ENCODE measurements at places on chromosomes 12 and 14.
A peak's percentile ranks its signal among the peaks of the same experiment; 100 is the strongest.

GRCh38 chr12:112179916-112180315, 54.6 kb downstream of the TRAFD1 start:
- DNase-seq: no peak

DNA sequence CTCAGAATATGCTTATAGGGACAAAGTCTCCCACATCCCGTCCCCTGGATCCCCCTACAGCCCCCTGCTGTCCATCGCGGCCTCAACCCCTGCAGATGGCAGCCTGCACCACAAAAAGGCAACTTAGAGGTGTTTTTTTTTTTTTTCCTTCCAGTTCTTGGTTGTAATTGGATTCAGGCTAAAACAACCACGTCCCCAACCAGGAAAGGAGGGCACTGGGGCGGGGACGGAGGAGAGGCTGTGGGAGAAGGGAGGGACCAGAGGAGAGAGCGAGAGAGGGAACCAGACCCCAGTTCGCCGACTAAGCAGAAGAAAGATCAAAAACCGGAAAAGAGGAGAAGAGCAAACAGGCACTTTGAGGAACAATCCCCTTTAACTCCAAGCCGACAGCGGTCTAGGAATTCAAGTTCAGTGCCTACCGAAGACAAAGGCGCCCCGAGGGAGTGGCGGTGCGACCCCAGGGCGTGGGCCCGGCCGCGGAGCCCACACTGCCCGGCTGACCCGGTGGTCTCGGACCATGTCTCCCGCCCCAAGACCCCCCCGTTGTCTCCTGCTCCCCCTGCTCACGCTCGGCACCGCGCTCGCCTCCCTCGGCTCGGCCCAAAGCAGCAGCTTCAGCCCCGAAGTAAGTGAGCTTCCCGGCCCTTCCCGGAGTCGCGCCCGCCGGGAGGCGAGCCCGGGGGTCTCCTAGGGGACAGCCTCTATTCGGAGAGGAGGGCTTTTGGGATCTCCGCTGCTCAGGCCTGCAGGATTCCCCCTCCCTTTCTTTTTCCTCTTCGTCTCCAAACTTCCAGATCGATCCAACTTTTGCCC, at the start of gene MMP14:
Gene MMP14 (plus strand): TSS at position 285 of the 813 bp plus-strand sequence. CDS start 233 bp downstream, at position 518.
- DNase-seq: peak; percentile 28

DNA sequence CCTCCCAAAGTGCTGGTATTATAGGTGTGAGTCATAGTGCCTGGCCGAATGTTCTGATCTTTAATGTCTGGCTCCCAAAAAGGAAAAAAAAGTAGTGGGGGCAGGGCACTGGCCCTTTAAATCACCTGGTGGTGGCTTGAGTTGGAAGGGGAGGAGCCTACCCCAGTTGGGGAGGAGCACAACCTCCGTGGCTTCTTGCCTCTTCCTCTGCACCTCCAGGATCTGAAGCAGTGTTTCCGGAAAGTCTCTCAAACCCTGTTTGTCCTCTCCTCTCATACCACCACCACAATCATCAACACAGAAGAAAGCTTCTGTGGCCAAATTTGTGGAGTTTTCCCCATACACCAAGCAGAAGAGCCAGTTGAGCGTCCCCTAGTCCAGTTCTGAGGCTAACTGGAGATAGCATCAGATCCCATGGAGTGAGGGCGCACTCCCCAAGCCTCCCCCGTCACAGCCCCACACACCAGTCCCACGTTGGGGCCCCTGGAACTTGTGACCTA, 24.3 kb upstream of the RCOR1 start:
- DNase-seq: no peak

DNA sequence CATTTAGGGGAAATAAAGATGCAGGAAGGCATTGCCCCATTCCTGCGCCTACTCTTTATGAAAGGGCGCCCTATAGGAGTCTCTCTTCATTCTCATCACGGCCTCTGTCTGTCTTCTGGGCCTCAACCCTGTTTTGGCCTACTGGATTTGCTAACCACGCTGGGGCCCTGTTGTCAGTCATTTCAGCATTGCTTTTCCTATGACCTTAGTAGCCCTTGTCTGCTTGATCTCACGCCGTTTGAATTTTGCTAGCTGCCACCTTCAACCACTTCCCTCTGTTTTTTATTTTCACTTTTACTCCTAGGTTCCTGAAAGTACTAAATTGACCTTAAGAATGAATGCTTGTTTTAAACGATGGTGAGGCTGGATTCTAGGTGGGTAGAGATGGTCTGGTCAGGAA, 139.0 kb downstream of the SYNE2 start:
- no peak for DNase-seq

- DNase-seq: no peak
These were observed 60.7 kb downstream of the GALNT8 start for GRCh38 chr12:4780641-4781611.

DNA sequence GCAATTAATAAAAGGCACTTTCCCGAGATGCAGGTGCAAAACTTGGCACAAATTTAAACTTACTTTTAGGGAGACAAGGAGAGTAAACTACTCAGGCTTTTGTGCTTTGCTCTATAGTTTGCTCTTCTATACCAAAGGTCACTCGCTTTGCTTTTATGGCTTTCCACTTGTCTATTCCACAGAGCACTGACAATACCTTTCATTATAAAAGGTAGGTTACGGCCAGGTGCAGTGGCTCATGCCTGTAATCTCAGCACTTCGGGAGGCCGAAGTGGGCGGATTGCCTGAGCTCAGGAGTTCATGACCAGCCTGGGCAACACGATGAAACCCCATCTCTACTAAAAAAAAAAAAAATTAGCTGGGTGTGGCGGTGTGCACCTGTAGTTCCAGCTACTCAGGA, 32.9 kb downstream of the ALKBH1 start:
- DNase-seq: no peak

DNA sequence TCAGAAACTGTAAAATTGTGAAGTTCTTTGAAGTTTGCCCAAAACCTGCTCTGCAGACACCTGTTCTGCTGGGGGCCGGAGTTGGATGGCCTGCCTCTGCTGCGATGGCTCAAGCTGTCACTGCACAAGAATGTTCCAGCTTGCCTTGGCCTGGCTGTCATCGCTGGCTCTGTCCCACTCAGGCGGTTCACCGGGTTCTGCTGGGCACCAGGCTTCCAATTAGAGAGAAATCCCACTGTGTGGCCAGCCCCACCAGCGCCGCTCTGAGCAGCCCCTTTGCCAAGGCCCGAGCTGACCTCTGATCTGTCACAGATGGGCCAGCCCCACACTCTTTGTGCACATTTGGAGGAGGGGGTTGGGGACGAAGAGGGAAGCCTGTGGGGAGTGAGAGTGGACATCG, 71.7 kb upstream of the GPATCH2L start:
- no peak for DNase-seq

DNA sequence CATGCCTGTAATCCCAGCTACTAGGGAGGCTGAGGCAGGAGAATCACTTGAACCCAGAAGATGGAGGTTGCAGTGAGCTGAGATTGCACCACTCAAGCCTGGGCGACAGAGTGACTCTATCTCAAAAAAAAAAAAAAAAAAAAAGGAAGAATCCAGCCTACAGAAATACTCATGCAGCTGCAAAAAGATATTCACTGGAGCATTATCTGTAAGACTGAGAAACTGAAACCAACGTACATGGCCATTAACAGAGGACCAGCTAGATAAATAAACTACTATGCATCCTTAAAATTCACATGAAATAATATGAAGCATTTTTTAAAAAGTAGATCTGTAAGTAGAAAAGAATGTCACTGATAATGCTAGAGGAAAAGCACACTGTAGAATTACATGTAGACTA, 3.5 kb downstream of the SLC7A7 start:
- DNase-seq: no peak

DNA sequence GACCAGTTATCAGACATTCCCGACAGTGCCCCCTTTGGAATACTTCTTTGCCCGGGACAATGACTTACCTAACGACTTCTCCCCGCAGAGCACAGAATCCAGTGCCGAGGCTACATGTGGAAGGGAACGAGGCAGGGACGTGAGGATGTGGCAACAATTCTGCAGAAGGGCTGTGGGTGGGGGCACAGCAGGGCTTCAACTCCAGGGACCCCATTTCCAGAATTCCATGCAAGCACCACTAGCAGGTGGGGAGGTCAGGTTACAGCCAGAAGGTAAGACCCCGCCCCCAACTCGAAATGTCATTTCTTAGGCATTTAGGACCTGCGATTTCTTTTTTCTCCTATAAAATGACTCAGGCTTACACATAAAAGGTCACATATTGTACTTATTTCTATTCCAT, 207.9 kb downstream of the TMEM132C start:
- DNase-seq: no peak

GRCh38 chr14:54450535-54450934, 9.4 kb upstream of the CNIH1 start:
- no peak for DNase-seq

DNA sequence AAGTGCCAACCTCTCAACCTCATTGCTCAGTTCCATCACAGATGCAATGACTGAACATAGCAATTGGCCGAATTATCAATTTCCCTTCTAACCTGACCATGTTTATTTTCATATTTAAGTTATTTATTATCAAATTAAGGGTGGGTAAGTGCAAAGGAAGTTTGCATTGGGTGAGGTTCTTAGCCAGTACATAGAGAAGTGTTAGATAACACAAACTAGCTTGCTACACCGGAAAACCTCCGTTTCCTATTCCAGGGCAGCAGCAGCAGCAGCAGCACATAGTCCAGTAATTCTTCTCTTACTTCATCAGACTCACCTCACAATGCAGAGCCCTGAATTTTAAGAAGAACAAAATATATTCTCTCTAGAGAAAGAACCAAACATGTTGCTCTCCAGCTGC, 200.5 kb upstream of the OR4E1 start:
- no peak for DNase-seq

GRCh38 chr12:60522684-60523400, 927.0 kb downstream of the SLC16A7 start:
- DNase-seq: no peak

- DNase-seq: no peak
These were observed 448.7 kb downstream of the SLC6A15 start for GRCh38 chr12:84463741-84464495.

- DNase-seq: no peak
These were observed 22.7 kb upstream of the BEGAIN start for GRCh38 chr14:100609941-100610391.

DNA sequence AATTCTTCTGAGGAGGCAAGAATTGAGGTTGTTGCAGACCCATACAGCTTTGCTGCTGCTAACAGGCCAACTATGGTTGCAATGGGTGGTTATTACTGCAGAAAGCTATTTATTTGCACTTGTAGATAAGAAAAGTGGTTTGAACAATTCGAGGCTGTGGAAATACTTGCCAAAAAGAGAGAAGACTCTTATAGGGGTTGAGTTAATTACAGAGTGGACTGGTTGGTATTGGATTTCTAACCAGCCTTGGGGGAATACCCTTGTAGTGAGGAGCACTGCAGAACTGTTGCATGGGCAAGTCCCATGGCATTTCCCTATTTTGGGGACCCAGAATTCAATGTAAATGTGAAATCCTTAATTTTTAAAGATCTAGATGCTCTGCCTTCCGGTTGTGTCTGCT, 120.5 kb downstream of the KCNMB4 start:
- no peak for DNase-seq

DNA sequence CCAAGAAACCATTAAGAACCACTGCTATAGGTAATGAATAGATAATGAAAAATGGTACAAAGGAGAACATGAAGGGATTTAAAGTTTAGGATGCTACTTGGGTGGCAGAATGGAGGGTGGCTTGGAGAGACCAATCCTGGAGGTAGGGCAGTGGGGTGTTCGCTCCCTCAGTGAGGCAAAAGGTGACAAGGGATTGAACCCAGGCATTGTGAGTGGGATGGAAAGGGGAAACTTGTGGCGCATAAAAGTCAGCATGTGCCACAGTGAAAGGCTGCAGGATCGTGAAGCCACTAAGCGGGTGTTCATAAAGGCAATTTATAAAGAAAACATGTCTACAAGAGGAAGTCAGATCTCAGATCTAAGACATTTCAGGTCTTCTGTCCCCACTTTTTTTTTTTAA, 76.7 kb upstream of the SLC38A2 start:
- no peak for DNase-seq

- no peak for DNase-seq
These were observed 48.2 kb downstream of the MOK start for GRCh38 chr14:102256716-102257115.
